HFFc6 (cell line): ENCODE measurements at places on chromosomes 11 and 22. TPM values are rescaled to one million over a fixed set of nuclear protein-coding genes. Genes with fewer than 3 reads are reported as not detected.

The PTPRCAP gene
- total RNA-seq: 0.26 and 0.40 TPM in 2 replicates

The SERHL2 gene
- total RNA-seq: 4.8 and 5.4 TPM in 2 replicates

The DEPDC7 gene
- total RNA-seq: 14.6 to 19.7 TPM (median 14.7 TPM) in 3 replicates

The GLYAT gene
- not detected in 3 replicates for total RNA-seq

The PPFIA1 gene
- total RNA-seq: 33.3 to 36.3 TPM (median 36.1 TPM) in 3 replicates

The FOLR2 gene
- not detected in 3 replicates for total RNA-seq

The VPREB1 gene
- total RNA-seq: not detected in 3 replicates

The OLFML1 gene
- not detected in 3 replicates for total RNA-seq

The KDM4E gene
- not detected in 3 replicates for total RNA-seq

The OR2D2 gene
- not detected in 3 replicates for total RNA-seq

The OVOL1 gene
- total RNA-seq: not detected in 3 replicates

The OR8G5 gene
- total RNA-seq: not detected in 3 replicates

The SYCE3 gene
- not detected in 3 replicates for total RNA-seq

The C1QTNF4 gene
- not detected in 3 replicates for total RNA-seq

DNA sequence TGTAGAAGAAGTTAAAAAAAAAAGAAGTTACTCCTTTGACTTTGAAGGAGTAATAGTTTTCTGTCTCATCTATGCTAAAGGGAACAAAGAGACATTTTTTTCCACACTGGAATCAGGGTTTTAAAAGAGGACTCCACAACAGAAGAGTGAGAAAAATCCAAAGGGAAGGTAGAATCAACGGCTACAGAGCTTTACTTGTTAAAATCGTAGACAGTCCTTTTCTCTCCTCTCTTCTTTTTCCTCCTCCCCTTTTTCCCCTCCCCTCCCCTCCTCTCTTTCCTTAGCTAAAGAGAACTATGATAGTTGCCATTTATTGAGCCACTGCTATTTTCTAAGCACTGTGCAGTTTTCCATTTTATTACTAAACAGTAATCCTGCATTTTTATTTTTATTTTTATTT lies 29.2 kb downstream of the DDIAS start:
- DNase-seq: no peak

DNA sequence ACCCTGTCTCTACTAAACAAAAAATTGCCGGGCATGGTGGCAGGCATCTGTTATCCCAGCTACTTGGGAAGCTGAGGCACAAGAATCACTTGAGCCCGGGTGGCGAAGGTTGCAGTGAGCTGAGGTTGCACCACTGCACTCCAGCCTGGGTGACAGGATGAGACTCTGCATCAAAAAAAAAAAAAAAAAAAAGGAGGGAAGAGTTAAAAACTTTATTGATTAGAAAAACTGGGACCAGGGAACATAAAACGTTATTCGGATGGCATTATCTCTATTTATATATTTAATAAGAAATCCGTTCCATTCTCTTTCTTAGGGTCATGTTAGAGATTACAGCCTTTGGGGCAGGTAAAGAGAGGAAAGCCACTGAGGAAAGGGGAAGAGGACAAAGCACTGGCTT lies 197.5 kb downstream of the BCR start:
- DNase-seq: no peak

DNA sequence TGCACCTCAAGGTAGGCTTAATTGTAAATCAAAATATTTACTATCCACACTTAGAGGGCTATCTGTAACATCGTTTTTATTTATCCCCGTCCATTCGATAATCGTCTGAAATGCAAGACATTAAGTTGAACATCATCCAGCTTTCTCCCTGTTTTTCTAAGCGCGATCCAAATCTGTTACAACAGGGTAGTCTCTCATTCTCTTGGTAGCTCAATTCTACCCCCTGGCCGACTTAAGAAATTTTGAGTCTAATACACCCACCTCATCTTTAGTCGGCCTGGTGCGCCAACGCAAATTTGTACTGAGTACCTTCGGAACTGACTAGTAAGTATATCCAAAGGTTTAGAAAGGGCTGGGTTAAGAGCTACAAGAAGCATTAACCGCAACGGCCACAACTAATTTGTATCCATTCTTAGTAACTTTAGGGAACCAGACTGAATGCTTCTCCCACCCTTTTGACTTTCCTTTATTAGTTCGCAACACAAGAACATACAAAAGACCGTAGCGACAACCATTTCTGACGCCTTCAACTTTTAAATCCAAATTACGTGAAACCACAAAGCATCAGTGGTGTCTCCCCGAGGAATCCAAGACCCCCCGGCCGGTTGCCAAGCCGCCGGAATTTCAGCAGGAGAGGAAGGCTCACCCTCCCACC lies 1.0 kb upstream of the ZNF143 start:
- peak; percentile 2 for DNase-seq

- DNase-seq: peak; percentile 32
Observed at GRCh38 chr11:124896071-124896750, 1.5 kb downstream of the ROBO4 start.

DNA sequence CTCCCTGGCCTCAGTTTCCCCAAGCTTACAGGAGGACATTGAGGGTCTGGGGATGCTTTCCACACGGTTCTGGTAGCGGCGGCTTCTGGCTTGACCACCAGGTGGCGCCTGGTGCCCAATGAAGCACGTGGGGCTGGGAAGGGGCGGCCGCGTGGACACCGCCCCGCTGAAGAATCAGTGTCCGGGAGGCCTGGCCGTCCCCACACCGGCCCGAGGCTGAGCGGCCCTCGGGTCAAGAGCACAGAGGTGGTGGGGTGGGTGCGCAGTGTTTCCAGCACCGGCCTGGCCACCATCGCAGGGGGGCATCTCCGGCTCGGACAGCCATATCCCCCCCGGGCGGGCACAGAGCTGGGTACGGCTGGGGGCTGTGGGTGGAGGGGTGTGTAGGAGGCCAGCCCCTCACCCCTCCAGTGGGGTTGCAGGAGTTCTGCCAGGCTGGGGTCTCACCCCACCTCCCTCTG lies 27.8 kb upstream of the PPARA start:
- no peak for DNase-seq

- DNase-seq: no peak
Observed at GRCh38 chr11:105399511-105399910, 210.4 kb upstream of the GRIA4 start.

GRCh38 chr22:19128946-19129727 lies 2.0 kb upstream of the TSSK2 start:
- no peak for DNase-seq

- peak; percentile 32 for DNase-seq
Observed at GRCh38 chr11:135075740-135076139, 663.7 kb upstream of the B3GAT1 start.

DNA sequence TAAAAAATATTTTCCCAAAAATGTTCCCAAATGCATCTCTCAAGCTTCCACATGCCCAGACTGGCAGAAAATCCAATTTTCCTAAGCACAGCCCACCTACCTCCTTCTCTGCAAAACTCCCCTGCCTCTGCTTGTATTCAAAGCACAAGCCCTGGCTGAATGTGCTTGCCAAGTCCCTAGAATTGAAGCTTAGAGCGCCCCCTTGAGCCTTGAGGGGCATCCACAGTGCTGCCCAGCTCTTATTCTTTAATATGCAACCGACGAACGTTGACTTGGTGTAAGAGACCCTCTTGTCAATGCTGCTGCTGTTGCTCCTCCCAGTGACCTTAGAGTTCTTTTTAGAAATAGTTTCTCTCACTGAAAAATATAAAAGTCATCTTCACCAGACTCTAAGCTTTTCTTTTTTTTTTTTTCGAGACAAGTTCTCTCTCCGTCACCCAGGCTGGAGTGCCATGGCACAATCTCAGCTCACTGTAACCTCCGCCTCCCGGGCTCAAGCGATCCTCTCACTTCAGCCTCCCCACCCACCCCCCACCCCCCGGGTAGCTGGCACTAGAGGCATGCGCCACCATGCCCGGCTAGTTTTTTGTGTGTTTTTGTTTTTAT lies 63.5 kb upstream of the CAPRIN1 start:
- DNase-seq: peak; percentile 62

- DNase-seq: peak; percentile 7
Observed at GRCh38 chr22:38069372-38070249, 12.4 kb downstream of the PICK1 start.

- peak; percentile 78 for DNase-seq
Observed at GRCh38 chr11:1749395-1750351, 722 bp downstream of the IFITM10 start.

DNA sequence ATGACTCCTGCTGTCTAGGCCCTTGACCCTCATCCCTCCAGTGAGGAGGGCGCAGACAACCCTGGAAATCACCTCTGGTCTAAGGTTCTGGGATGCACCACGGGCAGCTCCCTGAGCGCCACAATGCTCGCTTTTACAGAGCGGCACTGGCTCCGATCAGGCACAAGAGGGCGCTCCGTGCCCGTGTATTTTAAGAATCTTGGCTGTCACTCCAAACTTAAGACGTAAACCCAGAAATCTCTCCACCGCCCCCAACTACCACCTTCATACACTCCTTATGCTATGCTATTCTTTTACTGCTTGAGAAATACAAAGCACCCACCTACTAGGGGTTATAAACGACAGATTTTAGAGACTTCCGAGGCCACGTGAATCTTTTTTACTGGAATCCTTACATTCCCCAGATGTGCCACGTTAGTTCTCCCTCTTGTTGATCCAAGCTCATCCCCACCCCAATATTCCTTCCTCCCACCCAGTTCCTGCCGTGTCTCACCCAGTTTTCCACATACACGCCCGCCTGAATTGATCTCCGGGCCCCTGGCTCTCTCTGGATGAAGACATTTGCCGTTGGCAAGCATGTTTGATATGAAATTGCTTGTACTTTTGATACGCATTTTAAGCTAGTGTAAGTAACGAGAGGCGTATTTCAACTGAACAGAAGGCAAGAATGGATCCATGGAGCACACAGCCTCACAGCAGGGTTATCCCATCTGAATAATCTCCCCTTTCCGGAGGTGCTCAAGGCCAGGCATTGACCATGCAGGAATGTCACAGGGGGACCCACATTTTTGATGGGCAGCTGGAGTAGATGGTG lies 453.5 kb downstream of the OPCML start:
- DNase-seq: peak; percentile 30

DNA sequence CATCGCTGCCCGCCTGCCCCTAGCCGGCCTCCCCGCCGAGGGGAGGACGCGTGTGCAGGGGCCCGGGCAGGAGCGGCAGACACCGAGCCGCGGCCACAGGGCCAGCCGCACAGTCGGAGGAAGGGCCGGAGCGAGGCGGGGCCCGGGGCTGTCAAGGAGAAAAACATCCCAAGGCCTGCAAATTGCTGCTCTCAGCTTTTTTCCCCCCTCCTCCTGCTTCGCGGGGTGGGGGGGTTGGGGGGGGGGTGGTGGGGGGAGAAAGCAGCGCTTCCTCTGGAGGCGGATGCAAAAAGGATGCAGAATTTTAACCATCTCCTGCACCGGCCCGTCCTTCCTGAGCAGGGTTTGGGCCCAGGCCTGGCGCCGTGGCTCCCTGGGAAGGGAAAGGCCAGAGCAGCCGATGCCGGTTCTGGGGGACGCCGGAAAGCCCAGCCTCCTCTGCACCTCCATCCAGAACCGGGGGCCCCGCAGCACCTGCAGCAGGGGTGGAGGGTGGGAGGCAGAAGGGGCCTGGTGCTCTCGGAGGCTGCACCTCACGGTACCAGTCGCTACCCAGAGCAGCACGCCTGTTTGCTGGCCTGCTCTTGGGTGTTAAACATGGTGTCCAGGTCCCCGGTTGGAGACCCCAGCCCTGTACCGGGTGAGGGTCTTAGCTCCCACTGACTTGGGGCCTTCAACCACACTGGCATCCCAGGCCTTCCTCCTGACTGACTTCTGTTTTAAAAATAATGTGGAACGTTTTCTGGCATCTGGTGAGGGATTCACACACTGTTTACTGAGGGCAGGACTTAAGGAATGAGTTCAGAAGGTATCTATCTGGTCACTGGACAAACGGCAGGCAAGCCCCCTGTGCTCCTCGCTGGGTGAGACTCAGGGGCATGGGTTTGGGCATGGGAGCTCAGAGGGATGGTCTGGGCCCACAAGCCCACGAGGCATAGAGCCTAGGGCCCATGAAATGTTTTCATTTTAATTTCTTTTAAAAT lies 77.4 kb upstream of the WNT7B start:
- DNase-seq: peak; percentile 64

- DNase-seq: no peak
Observed at GRCh38 chr11:92844197-92844596, 125.3 kb upstream of the MTNR1B start.

DNA sequence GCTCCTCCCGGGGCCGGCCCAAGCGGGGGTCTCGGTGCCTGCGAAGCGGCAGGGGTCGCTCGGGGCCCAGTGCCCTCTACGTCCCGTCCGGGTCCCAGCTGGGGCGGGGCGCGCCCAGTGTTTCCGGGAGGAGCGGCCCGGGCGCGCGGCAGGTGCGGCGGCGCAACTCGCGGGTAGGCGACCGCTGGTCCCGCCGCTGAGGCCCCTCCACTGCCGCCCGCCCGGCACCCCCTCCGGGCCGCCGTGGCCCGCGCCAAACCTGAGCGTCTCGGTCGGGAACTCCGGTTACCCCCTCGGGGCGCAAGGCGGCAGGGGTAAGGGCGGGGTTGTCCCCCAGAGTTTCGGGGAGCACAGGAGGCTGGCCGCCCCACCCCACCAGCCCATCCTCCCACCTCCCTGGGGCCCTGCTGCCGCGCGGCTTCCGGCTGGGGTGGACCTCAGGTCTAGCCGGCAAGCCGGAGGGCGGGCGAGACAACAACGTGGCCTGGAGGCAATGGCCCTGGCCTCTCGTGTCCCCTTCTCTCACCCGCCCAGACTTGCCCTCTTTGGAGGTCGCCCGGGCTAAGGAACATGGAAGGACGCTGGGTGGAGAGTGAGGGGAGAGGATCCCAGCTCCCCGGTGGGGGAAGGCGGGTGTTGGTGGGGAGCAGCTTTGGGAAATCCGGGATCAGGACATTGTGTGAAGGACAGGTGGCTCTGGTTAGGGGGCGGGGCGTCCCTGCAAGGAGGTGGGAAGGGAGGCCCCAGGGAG lies 398 bp upstream of the CRACR2B start:
- no peak for DNase-seq

- DNase-seq: no peak
Observed at GRCh38 chr11:121650351-121651256, 197.8 kb upstream of the SORL1-AS1 start.

- DNase-seq: no peak
Observed at GRCh38 chr22:40394607-40395006, 24.2 kb downstream of the SGSM3 start.

DNA sequence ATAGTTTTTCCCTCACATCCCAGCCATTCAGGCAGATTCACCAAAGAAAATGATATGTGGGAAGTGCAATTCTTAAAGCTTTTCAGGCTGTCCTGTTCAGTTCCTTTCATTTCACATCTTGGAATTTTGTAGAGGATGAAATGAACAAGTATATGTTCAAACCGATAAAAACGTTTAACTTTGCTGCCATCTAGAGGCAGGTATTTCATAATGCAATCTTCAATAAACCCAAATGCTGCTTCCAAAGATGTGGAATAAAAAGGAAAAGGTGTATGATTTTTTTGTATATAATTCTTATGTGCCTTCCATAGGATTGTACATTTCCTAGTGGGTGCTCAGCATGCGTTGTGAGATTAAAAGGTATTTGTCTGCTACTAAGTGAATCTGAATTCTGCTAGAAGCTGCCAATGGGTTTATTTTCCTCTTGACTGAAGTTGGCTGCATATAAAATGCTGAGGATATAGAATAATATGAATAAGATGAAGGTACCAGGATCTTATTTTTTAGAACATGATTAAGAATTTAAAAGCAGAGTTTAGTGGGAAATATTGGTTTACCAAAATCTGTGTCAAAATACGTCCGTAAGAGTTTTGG lies 199.3 kb downstream of the PGR start:
- DNase-seq: peak; percentile 67

- no peak for DNase-seq
Observed at GRCh38 chr11:19306179-19306944, 65.6 kb upstream of the E2F8 start.

- peak; percentile 66 for DNase-seq
Observed at GRCh38 chr11:76763573-76764346, 19.4 kb upstream of the TSKU start.
